Stimulated activated CD8-positive, alpha-beta memory T cell treated with anti-CD3 and anti-CD28 coated beads, Interleukin-15, amount 100 ng/mL, for 48 hours (primary cell): ENCODE measurements at places on chromosomes 13 and 19.
A peak's percentile ranks its signal among the peaks of the same experiment; 100 is the strongest.

DNA sequence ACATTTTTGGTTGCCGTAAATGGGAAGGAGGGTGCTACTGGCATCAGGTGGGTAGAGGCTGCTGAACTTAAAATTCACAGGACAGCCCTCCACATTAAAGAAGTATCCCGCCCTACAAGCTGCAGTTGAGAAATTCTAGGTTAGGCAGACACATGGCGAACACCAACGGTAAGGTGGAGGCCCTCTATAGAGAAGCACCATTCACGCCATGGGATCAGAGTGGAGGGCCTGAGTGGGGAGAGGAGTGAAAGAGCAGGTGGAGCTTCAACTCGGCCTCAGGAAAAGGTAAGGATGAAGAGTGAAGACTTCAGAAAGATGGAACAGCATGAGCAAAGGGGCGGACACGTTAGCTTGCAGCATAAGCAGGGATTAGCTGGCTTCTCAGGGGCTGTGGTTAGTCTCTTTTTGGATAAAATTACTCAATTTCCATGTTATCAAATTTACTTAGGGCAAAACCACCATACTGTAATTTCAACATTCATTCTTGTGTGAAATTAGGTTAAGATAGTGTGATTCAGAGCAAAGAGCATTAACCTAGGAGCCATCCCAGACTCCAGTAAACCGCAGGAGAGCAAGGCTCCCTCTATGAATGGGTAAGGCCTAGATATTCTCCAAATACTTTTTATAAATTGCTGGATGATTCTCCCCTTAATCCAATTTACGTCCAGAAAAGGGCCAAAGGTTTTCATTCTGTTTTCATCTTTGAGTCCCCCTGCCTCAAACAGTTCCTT, 1.2 kb downstream of the EEF1AKMT1 start:
- no peak for DNase-seq

DNA sequence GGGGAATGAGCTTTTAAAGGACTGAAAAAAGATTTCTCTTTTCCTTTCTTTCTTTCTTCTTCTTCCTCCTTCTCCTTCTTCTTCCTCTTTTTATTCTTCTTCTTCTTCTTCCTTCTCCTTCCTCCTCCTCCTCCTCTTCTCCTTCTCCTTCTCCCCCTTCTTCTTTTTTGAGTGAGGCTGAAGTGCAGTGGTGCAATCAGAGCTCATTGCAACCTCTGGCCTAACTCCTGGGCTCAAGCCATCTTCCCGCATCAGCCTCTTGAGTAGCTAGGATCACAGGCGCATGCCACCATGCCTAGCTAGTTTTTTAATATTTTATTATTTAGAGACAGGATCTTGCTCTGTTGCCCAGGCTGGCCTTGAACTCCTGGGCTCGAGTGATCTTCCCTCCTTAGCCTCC, 120.9 kb upstream of the KL start:
- DNase-seq = no peak

DNA sequence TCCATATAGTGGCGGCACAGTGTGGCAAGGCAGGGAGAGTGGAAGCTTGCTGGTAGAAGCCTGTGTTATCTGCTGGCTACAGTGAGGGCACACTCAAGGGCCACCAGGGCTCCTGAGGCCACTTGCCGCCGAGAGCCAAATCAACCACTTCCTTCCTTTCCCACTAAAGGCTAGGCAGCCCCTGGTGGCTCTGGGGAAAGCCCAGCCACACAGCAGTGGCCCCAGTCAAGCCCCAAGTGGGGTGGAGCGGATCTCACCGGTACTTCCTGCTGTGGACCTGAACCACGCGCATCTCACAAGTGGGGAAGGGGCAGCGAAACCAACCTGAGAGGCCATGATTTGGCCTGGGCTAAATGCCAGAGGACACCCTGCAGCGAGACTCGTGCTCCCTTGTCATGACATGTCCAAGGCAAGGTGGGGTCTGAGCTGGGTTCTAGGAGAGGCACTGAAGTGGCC, 21.9 kb upstream of the SLC35E1 start:
- DNase-seq = peak; percentile 48

DNA sequence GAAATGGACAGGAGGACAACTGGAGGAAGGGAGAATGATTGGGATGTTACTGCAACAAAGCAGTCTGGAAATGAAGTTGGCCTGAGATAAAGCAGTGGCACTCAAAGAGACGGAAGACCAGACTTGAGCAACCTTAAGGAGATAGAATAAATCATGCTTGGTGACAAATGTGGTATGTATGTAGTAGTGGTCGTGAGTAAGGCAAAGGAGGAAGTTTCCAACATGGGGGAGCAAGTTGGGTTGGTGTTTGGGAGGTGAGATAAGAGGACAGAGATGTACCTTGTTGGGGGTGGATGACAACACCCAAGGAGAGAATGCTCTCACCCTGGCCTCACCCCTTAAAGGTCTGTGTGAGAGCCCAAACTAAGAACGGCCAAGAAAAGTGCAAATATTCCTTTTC, 420.5 kb downstream of the DIAPH3 start:
- DNase-seq = no peak

- DNase-seq = no peak
Measured at GRCh38 chr13:111251646-111252445, 68.6 kb upstream of the TEX29 start.
